Heart left ventricle (tissue), 16 donors: ENCODE measurements at places on chromosomes 4 and X. TPM values are rescaled to one million over a fixed set of nuclear protein-coding genes. Genes with fewer than 3 reads are reported as not detected.

DNA sequence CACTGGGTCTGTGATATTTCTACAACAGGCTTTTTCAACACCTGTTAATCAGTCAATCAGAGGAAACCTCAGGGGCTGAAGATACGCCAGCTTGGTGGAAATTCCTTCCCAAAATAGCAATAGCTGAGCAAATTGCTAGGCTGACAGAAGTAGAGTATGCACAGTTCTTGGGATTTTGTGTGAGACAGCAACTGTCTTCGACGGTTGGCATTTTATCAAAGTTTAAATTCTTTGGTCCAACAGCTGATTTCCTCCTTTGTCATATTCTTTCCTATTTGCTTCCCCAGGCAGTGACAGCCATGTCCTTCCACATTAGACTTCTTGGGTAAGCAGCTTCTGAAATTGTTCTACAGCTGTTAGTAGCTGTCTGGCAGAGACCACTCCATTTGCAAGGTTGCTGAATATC, 8.0 kb upstream of the PALLD start:
- peak; percentile 32 for DNase-seq
- H3K27me3 ChIP-seq: no peaks in the 10 kb centered on the region
- H3K27ac ChIP-seq: no peak overlapping the region
- H3K4me1 ChIP-seq: peaks cover 16% of the 10 kb centered on the region
- H3K36me3 ChIP-seq: no peaks in the 10 kb centered on the region
- peak overlapping the region; percentile 0 for H3K4me3 ChIP-seq

GRCh38 chr4:88985088-88985773, 71.8 kb downstream of the FAM13A start:
- H3K27ac ChIP-seq: no peak overlapping the region
- H3K4me1 ChIP-seq: peaks cover 5% of the 10 kb centered on the region
- H3K36me3 ChIP-seq: no peaks in the 10 kb centered on the region
- DNase-seq: no peak
- no peak overlapping the region for H3K4me3 ChIP-seq

GRCh38 chr4:172843192-172843591, 325.4 kb upstream of the GALNT7 start:
- H3K4me1 ChIP-seq: no peaks in the 10 kb centered on the region
- H3K36me3 ChIP-seq: no peaks in the 10 kb centered on the region
- H3K27me3 ChIP-seq: no peaks in the 10 kb centered on the region
- DNase-seq: no peak
- no peak overlapping the region for H3K4me3 ChIP-seq
- no peak overlapping the region for H3K27ac ChIP-seq

DGKK gene
- not detected for total RNA-seq

DNA sequence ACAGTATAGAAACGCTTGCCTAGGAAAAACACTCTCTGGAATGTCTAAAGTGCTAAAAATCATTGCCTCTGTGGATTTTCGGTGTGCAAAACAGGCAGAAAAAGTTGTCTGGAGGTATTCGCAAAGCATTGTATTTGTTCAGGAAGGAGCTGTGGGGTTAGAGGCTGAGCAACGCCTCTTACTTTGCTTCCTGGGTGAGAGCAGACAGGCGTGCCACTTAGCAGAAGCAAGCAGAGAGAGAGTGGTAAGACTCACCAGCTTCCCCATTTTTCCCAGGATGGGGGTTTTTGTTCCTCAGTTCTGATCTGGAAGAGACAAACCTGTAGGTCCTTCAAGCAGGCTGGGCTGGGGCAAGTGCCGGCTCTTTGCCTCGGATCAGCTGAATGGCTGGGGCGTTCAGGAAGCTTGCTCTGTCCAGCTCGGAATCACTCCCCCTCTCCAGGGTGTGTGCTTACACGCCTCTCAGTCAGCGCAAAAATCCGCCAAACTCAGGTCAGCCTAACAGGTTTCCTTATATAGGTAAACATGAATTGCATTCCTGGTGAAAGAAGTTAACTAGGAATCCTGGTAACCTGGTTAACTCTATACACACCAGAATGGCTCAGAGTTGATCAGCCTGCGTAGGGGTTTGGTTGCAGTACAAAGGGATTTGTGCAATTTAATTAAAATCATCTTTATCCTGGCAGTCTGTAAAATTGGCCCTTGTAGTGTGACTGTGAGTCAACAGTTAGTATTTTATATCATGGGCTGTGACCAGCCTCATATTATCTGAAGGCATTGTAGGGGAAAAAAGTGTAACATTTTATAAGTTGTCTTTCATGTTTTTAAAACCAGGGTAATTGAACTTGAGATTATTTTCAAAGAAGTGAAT, 213.1 kb upstream of the MID1 start:
- no peaks in the 10 kb centered on the region for H3K36me3 ChIP-seq
- H3K27me3 ChIP-seq: no peaks in the 10 kb centered on the region
- no peak overlapping the region for H3K27ac ChIP-seq
- no peaks in the 10 kb centered on the region for H3K4me1 ChIP-seq

- H3K27ac ChIP-seq: no peak overlapping the region
- H3K4me1 ChIP-seq: no peaks in the 10 kb centered on the region
- no peak overlapping the region for H3K4me3 ChIP-seq
- H3K27me3 ChIP-seq: no peaks in the 10 kb centered on the region
- H3K36me3 ChIP-seq: no peaks in the 10 kb centered on the region
Observed at GRCh38 chr4:126409746-126410145, 1095.0 kb downstream of the FAT4 start.

DNA sequence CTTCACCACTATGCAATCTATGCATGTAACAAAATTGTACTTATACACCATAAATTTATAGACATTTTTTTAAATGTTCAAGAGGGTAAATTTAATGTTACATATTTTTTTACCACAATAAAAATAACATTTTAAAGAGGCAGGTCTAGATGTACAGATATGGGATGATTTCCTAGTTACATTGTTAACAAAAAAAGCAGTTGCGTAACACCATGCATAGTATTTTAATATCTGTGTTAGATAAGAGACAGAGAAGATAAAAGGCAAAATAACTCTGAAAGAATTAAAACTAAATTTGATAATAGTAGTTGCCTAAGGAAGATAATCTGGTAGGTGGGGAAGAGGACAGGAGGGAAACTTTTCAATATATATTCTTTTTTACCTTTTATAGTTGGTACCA, 9.1 kb upstream of the ATRX start:
- no peaks in the 10 kb centered on the region for H3K36me3 ChIP-seq
- no peak for DNase-seq
- no peak overlapping the region for H3K27ac ChIP-seq
- H3K4me3 ChIP-seq: no peak overlapping the region
- H3K27me3 ChIP-seq: no peaks in the 10 kb centered on the region

DNA sequence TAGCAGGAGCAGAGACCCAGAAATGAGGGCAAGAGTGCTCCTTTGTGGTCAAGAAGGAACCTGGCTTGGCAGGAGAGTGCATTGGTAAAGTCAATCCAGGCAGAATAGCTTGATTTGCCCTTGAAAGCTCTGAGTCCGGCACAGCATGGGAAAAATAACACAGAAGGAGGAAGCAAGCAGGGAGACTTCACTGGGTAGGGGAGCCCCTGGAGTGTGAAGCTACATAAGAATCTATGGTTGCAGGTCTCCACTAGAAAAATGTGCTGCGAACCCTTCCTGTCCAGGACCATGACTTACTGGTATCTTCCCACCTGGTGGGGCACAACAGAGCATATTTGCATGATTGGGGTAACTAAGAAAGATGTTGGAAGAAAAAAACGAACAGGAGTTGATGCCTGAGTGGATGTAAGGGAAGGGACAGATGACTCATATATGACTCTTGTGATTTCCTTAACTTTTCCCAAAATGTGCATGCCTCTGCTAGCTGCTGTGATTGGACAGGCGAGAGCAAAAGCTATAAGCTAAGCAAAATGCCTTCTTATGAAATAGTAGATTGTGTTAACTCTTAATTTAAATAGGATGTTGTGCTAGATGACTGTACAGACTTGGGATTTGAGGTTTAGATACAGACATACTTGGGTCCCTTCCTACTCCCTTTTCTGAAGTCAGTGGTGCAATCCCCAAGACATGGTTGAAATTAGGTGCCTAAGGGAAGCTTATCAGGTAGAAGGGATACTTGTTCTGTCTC, 3.3 kb downstream of the IL13RA1 start:
- H3K36me3 ChIP-seq: no peaks in the 10 kb centered on the region
- no peak for DNase-seq
- peaks cover 16% of the 10 kb centered on the region for H3K4me1 ChIP-seq
- H3K27me3 ChIP-seq: no peaks in the 10 kb centered on the region
- H3K27ac ChIP-seq: peak overlapping the region; percentile 96

MAGEA6 gene
- total RNA-seq: not detected

DNA sequence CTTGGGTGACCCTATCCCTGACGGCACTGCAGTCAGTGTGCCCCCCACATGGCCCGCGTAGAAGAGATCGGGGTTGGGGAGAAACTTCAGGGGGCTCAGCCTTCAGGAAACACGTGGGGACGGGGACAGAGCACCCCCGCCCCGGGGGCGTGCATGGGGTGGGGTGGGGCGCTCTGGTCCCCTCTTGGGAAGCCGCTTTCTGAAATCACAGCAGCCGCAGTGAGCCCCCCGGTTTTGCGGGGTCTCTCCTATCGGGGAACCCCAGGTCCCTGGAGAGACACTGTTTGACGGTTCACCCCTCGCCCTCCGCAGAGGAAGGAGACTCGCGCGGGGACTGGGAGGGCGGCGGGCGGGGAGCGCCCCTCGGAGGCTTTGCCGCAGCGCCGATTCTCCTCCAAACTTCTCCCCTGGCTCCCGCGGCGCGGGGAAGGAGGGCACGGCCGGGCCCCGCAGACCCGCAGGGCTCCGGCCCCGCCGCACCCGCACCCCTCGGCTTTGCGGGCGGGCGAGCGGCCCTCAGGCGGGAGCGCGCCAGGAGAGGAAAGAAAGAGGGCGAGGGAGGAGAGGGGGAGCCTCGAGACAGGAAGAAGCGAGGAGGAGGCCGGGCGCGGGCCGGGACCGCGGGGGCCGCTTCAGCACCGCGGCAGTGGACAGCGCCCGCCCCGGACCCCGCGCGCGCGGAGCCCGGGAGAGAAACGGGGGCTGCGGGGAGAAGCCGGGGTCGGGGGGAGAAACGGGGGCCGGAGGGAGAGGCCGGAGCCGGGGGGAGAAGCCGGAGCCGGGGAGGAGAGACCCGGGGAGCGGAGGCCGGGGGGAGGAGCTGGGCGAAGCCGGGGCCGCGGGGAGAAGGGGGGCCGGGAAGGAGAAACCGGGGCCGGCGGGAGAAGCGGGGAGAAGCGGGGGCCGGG, 612 bp downstream of the CPLX1 start:
- no peak overlapping the region for H3K27ac ChIP-seq
- peak overlapping the region; percentile 37 for H3K4me3 ChIP-seq
- DNase-seq: peak; percentile 64
- no peaks in the 10 kb centered on the region for H3K36me3 ChIP-seq
- peaks cover 5% of the 10 kb centered on the region for H3K4me1 ChIP-seq
